ENCODE measurements at places on chromosomes 6 and 20. TPM values are rescaled to one million over a fixed set of nuclear protein-coding genes. Genes with fewer than 3 reads are reported as not detected.

Gene WFDC5
- not detected for total RNA-seq

Gene SPO11
- total RNA-seq, result not detected

Gene ROS1
- not detected for total RNA-seq

Gene SLC17A3
- total RNA-seq, result not detected

Gene GRIK2
- total RNA-seq, result 62.1 TPM

Gene NCOA3
- 26.8 TPM for total RNA-seq

Gene CCDC28A
- 9.8 TPM for total RNA-seq

Gene C6orf89
- total RNA-seq, result 27.1 TPM

Gene PACSIN1
- total RNA-seq, result not detected

Gene SLC22A7
- not detected for total RNA-seq

Gene CD40
- 16.3 TPM for total RNA-seq

Gene OGFR
- 46.1 TPM for total RNA-seq

Gene ENPP3
- total RNA-seq, result 0.45 TPM

Gene GLO1
- 188 TPM for total RNA-seq

Gene FARS2
- total RNA-seq, result 19.5 TPM

Gene NOP56
- 704 TPM for total RNA-seq

Gene SLC22A1
- total RNA-seq, result 3.3 TPM

Gene YTHDF1
- 49.3 TPM for total RNA-seq

Gene RBM12
- 114 TPM for total RNA-seq

Gene ATP9A
- 31.2 TPM for total RNA-seq

Gene VSX1
- not detected for total RNA-seq

Gene FITM2
- total RNA-seq, result 5.7 TPM

Gene CALHM5
- 0.26 TPM for total RNA-seq

Gene CYP21A2
- total RNA-seq, result not detected

Gene LHFPL5
- not detected for total RNA-seq

Gene POPDC3
- 0.62 TPM for total RNA-seq

All from A673 (cell line).